ENCODE measurements at places on chromosomes 13 and 19.

DNA sequence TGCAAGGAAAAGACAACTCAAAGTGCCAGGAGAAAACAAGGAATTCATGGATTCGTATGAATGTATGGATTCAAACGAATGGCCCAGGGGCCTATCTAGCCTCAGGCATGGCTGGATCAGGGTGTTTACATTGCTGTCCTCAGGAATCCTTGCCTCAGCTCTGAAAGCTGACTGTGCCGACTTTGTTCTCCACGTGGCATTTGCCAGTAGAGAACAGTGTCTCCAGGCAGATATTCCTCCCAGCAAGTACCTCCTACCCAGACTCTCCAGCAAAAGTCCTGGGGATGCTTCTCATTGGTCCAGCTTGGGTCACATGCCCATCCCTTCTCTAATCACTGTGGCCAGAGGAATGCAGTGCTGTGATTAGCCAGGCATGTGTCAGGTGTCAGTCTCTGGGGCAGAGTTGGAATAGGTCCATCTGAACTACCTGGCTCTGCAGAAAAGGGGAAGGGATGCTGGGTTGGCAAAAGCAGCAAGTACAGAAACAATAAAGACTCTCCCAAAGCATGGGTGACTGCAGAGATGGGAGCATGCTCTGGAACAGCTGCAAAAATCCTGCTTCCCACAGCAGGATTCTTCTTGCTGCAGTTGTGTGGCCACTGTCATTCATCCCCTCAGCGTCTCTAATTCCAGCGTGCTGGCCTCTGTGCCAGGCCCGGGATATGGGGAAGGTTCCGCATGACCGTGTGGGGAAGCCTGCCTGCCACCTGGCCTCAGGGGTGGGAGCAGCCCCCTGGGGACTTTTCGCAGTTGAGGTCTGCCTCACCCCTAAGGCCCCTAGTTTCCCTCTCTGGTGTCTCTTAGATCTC lies 30.0 kb downstream of the CCNE1 start:
- no peak for DNase-seq

DNA sequence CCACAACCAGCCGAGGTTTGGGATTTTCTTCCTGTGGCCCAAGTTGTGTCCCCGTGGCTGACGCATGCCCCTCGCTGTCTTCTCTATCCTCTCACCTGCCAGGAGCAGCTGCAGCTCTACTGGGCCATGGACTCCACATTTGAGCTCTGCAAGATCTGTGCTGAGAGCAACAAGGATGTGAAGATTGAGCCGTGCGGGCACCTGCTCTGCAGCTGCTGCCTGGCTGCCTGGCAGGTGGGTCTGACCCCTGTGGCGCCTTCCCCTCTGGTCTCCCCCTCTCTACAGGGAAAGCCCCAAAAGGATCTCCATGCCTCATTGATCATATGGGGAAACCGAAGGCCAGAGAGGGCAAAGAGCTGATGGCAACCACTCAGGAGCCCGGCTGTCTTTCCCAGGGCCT lies 14.6 kb downstream of the CBLC start:
- DNase-seq, result no peak

DNA sequence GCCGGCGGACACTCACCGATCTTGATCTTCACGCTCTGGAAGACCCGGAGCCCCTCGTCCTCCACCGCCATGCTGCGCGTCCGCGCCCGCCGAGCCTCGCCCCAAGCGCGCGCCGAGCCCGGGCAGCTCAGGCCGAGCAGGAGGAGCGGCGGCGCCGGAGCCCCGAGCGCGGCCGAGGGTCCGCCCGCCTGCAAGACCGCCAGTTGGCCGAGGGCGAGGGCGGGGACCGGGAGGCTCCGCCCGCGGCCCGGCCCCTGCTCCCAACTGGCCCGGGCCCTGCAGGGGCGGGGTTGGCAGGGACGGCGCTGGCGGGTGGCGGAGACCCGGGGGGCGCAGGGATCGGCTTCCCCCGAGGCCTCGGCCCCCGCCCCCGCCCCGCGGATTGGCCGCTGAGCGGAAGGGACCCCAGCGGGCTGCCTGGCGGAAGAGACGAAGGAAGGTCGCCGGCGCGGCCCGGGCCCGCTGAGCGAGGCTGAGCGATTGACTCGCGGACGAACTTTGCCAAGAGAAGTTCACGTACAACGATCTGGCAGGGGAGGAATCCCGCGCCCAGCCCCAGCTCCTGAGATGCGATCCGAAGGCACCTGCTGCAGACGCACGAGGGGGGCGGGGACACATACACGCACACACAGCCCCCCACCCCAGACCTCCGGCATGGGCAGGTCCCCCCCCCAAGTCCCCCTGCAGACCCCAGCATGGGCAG lies at the start of gene RASA3:
Gene RASA3 (minus strand): TSS at position 205 of the 703 bp plus-strand sequence. CDS start 134 bp downstream, at position 71.
- no peak for DNase-seq

- no peak for DNase-seq
These were observed 108.6 kb downstream of the TNFRSF19 start for GRCh38 chr13:23678795-23679194.

- DNase-seq, result peak; percentile 84
These were observed at the start of gene KANK3 for GRCh38 chr19:8342684-8343482. Gene KANK3 (minus strand): TSS chr19:8343262. CDS start chr19:8337828, 5,434 bp downstream.

- no peak for DNase-seq
These were observed 107.6 kb upstream of the RXFP2 start for GRCh38 chr13:31631746-31632145.

GRCh38 chr19:52397310-52398080 lies at the start of gene ZNF528:
Gene ZNF528 (plus strand): TSS chr19:52397849. CDS start chr19:52402014, 4,165 bp downstream.
- peak; percentile 80 for DNase-seq

DNA sequence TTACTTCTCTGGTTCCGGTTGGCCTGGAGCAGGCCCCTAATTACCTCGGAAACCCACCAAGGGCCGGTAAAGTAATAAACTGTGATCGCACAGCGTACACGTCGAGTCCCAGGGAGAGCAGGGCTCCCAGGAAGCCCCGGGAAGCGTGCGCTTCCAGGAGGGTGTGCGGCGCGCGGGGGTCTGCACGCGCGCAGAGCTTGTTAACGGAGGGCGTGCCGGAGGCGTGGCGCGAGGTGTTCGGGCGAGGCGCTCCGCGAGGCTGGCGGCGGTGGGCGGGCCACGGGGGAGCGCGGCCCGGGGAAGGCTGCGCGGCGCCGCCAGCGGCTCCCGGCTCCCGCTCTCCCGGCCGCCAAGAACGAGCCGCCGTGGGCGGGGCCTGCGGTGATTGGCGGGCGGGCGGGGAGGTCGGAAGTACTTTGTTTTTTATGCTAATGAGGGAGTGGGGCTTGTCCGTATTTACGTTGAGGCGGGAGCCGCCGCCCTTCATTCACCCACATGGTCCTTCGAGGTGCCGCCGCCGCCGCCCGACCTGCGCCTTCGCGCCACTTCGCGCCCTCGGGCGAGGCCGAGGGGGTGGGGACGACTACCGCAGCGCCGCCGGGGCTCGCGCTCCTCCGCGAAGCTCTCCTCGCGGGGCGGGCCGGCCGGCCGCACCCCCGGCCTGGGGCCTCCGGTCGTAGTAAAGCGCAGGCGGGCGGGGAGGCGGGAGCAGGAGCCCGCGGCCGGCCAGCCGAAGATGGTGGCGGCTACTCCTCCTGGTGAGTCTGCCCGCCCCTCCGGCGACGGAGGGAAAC lies at the start of gene MIR17HG:
Gene MIR17HG (plus strand): TSS at position 486 of the 794 bp plus-strand sequence.
- peak; percentile 60 for DNase-seq

DNA sequence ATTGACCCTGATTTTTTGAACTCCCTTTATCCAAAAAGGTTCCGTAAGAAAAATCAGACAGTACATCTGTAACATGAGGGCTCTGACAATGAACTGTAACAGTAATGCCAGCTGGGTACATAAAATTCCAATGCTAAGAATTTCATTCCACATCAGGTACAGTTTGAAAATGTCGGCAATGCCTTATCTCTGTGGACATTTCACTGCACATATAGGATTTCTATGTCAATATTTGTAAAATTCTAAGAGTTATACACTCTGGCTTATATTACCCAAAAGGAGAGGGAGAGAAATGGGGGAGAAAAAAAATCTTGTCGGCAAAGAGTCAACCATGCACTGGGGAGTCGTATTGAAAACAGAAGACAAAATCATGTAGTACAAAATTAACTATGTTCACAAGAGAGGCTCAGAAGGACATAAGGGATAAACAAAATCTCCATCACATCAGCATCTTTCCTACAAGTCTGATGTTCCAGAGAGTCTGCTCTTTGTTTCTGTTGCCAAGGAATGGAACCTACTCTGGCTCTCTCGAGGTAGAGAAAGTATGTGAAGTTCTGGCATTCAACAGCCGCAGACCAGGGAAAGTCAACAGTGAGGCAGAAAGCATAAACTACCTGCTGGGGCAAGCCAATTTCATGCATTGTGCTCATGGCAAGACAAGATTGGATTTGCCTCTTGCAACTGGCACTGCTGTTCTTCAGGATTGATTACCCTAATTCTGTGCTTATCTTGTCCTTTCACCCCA lies 72.4 kb downstream of the STARD13 start:
- DNase-seq, result no peak

DNA sequence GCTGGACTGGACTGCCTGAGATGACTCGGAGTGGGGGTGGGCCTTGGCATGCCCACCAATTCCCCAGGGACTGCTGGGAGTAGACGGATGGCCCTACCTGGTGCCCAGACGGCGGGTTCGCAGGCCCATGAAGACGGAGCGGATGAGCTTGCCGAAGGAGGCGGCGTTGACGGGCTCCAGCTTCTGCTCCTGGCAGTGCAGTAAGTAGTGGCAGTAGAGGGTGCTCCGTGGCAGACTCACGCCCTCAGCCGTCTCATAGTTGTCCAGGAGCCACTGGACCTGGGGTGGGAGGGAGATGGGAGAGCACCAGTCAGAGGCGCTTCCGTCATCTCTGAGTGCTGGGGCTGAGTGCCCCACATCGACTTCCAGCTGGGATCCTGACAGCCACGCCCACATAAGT lies 17.6 kb downstream of the DCAF15 start:
- no peak for DNase-seq

GRCh38 chr13:103945836-103946235 lies 879.6 kb upstream of the SLC10A2 start:
- DNase-seq, result no peak

- DNase-seq, result no peak
These were observed 33.5 kb upstream of the TM9SF2 start for GRCh38 chr13:99467764-99468163.

GRCh38 chr19:27793644-27794493 lies 1419.1 kb downstream of the UQCRFS1 start:
- peak; percentile 75 for DNase-seq

Measured in stimulated activated CD4-positive, alpha-beta T cell treated with anti-CD3 and anti-CD28 coated beads, TNF-alpha, amount 100 ng/mL, for 1 hour (primary cell).